ENCODE measurements at places on chromosomes 6 and 20.

DNA sequence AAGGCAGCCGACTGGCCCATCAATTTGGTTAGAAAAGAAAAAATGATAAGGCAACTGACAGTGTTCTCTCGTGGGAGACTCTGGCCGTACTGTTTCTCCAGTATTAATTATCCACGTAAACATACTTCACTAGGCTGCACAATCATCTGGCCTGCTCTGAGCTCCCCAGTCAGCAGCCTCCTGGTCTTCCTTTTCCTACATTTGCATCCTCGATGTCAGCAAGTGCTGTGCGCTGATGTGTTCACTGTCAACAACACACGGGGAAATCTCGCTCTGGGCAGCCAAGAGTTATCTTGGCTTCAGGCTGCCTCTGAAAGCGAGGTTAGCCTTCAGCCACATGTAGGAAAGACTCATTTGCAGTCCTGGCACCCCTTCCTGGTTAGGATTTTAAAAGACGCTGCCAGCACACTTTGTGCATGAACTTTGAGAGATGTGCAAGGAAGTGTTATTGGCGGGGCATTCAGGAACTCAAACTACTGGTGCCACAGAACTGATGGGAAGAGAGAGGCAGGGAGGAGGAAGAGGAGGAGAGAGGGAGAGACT lies 460.5 kb upstream of the ARID1B start:
- no peak for DNase-seq

GRCh38 chr20:388034-388994 lies 7.8 kb downstream of the TRIB3 start:
- DNase-seq: no peak

DNA sequence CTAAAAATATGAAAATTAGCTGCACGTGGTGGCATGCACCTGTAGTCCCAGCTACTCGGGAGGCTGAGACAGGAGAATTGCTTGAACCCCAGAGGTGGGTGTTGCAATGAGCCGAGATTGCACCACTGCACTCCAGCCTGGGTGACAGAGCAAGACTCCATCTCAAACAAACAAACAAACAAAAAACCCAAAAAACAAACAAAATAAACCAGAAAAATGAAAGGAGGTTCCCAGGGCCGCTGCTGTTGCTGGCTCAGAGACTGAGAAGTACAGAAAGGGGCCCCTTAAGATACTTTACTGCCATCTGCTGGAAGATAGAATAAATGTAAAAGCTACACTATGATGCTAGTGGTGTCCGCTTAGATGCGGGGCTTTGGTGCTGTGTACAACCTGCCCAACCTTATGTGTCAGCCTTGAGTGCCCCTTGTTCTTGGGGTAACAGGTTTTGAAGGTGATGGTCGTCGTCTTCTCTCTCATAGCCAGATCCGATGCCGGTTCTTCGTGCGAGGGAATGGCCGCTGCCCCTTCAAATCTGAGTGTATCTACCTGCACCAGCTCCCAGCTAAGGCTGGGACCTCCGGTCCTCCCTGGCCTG lies 2.8 kb upstream of the FANCE start:
- peak; percentile 58 for DNase-seq

DNA sequence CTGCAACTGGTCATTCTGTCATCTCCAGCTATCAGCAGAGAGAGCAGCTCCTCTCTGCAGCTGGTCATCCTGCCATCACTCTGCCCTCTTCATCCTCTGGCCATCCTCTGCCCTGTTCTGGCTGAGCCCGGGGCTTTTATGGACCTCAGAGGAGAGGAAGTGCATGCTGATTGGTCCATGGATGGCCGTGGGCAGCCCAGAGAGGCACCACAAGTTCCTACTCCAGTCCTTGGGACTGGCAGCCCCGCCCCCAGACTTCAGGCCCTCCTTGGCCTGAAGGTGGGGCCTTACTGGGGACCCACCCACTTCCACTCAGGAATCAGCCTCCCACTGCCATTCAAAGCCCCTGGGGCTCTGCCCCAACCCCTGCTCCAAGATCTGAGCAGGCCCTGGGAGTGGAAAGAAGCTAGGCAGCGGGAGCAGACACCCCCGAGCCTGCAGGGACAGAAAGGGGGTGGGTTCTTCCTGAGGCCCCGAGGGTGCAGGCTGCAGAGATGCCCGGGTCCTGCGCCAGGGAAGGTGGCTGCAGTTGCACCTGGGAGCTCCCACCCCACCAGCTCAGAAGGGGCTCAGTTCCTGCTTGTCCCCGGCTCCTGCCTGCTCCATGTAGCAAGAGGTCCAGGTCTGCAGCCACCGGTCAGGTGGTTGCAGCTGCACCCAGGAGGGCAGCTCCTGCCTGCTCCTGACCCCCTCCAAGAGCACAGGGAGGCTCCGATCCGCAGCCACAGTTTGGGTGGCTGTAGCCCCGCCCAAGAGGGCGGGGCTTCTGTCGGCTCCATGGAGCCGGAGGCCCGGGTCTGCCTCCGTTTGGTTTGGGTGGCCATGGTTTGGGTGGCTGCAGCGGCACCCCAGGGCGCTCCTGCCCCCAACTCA lies 34.1 kb upstream of the HMGA1 start:
- DNase-seq: peak; percentile 9

- no peak for DNase-seq
Measured at GRCh38 chr6:82437701-82438100, 74.1 kb downstream of the TPBG start.

DNA sequence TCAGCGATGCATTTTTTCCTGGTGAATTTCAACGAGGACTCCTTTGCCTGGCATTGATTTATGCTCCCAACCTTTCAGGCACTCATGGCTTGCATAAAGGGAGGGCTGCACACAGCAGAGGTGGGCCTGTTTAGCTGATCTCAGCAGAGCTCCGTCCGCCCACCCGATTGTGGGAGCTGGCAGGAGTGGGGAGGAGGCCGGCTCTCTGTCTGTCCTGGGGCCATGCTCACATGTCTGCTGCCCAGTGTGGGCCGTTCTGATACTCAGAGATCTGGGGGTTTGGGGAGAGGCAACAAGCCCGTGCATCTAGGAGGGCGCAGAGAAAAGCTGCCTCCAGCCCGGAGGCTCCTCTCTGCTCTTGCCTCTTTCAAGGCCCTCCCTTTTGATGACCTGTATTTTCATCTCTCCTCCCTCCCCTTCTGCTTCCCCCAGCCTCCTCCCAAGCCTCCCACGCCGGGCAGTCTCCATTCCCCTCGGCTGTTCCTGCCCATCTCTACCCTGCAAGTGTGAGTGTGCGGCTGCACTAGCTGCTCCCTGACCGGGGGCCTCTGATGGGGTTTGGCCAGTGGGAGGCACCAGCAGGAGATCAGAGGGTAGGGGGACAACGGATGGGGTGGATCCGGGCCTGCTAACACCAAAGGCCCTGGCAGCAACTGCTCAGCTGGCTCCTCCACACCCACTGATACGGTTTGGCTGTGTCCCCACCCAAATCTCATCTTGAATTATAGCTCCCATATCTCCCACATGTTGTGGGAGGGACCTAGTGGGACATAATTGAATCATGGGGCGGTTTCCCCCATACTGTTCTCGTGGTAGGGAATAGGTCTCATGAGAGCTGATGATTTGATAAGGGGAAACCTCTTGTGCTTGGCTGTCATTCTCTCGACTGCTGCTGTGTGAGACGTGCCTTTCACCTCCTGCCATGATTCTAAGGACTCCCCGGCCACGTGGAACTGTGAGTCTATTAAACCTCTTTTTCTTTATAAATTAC lies 39.6 kb upstream of the MLN start:
- no peak for DNase-seq

- no peak for DNase-seq
Measured at GRCh38 chr20:6231556-6231955, 108.7 kb upstream of the FERMT1 start.

- DNase-seq: no peak
Measured at GRCh38 chr20:62578294-62578897, 63.9 kb upstream of the SLCO4A1 start.

- DNase-seq: no peak
Measured at GRCh38 chr6:25387483-25387882, 108.3 kb downstream of the CARMIL1 start.

DNA sequence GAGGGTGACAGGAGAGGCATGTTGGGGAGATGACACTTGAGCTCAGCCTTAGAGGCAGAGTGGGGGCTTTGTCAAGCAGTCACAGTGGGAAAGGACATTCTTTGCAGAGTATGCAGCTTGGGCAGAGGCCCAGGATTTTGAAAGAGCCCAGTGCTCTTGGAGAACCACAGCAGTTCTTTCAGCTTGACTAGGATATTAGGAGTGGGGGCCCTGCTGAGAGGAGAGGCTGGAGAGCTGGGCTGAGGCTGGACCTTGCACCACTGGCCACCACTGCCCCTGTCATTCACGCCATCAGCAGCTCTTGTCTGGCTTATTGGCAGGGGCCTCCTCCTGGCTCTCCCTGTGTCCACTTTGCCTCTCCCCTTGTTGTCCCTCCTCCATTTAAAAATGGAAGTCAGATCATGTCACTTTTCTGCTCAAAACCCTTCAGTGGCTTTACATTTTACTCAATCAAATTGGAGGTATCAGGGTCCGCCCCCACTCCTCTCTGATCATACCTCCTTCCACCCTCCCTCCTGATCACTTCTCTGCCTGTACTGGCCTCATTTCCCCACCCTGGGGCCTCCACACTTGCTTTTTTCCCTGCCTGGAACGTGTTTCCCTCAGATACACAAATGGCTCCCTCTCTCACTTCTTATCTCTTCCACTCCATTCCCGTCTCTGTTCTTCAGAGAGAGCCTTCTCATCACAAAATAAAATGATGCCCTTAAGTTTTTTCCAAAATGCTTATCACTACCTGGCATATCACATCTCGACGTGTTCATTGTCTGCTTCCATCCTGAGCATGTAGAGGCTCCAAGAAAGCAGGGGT lies 10.5 kb downstream of the MANBAL start:
- DNase-seq: no peak

GRCh38 chr6:148343047-148343782 lies 577 bp downstream of the SASH1 start:
- no peak for DNase-seq

- no peak for DNase-seq
Measured at GRCh38 chr6:17663226-17663625, 43.5 kb downstream of the NUP153 start.

- no peak for DNase-seq
Measured at GRCh38 chr20:32088759-32089158, 20.8 kb upstream of the TM9SF4 start.

Measured in CD14-positive monocyte (primary cell).